Colonic mucosa (tissue), 4 donors: ENCODE measurements at places on chromosomes 5 and 9. TPM values are rescaled to one million over a fixed set of nuclear protein-coding genes. Genes with fewer than 3 reads are reported as not detected.

EPB41L4A gene
- total RNA-seq = 10.1 TPM

ZNF454 gene
- total RNA-seq = 1.4 TPM

DNA sequence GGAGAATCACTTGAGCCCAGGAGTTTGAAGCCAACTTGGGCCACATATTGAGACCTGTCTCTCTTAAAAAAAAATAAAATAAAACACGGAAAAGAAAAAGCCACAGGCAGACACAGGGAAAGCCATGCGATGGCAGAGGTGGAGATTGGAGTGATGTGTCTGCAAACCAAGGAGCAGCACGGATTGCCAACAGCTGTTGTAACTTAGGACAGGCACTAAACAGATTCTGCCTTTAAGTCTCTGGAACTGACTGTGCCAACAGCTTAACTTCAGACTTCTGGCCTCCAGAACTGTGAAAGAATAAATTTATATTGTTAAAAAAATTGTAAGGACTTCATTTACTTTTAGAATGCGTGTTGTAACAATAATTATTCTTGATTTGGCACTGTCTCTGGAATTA lies 318.5 kb upstream of the CHD1 start:
- no peaks in the 10 kb centered on the region for H3K4me1 ChIP-seq
- no peaks in the 10 kb centered on the region for H3K27me3 ChIP-seq
- H3K27ac ChIP-seq = no peak overlapping the region
- H3K36me3 ChIP-seq = no peaks in the 10 kb centered on the region
- no peak overlapping the region for H3K4me3 ChIP-seq

DNA sequence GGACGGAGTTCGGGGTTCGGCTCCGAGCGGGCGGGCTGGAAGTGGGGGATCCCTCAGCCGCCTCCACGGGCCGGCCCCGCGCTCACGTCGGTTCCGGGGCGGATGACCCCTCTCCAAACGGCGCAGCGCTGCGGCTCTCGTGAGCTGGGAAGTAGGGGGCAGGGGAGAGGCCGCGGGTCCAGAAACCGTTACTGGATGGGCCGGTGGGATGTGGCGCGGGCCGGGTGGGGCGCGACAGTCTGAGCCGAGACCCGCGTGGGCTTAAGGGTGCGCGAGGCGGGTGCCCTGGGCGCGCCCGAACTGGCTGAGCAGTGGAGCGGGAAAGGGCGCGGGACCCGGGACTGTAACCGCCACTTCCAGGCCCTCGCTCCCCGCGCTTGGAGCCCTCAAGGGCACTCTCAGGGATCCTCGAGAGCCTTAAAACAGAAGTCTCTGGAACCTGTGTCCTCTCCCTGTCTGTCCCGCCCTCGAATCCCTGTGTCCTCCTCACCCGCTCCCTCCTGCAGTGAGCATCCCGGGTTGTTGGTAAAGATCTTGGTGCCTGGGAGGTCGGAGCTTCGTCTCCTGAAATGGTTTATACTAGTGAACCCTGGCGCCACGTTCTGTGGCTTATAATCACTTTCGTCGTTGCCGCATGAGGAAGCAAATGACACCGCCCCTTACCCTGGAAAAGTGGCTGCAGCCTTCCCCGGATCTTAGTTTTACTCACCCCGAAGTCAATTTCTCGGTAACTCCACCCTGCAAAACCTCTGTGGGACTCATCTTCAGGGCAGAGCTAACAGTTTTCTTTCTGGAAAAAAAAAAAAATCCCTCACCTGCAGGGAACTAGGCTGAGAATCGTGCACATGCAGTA lies 571 bp upstream of the MARCHF11 start:
- H3K27ac ChIP-seq = no peak overlapping the region
- no peak for DNase-seq
- H3K36me3 ChIP-seq = no peaks in the 10 kb centered on the region

- H3K4me1 ChIP-seq = no peaks in the 10 kb centered on the region
- no peak overlapping the region for H3K27ac ChIP-seq
- H3K4me3 ChIP-seq = no peak overlapping the region
- no peak for DNase-seq
- no peaks in the 10 kb centered on the region for H3K27me3 ChIP-seq
Observed at GRCh38 chr5:79535477-79536192, 21.7 kb upstream of the HOMER1 start.

DNA sequence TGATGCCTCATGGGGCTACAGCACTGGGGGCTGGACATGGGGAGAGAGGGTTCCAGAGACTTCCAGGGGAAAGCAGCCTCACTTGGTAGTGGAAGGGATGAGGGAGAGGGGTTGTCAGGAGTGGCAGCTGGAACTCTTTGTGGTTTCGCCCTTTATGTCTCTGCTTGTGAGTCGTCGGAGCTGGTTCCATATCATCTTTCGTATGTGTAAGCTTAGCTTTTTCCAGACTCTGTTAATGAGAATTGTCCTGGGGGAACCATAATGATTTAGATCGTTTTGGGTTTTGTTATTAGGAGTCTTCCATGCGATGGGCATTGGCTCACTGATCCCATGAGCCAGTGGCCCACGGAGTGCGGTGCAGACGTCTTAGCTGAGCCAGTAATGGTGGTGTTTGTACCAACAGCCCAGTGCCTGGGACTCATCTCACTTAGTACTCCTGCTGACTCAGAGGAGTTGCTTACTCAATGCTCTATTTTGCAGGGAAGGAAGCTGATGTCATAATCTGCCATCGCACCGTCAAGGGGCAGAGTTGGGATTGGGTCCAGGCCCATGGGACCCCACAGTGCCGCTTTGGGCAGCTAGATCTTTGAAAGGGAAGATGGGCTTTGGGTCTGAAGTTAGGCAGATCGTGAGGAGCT lies 48.5 kb downstream of the NEK6 start:
- H3K4me3 ChIP-seq = no peak overlapping the region
- DNase-seq = no peak
- no peaks in the 10 kb centered on the region for H3K27me3 ChIP-seq
- H3K4me1 ChIP-seq = no peaks in the 10 kb centered on the region
- no peaks in the 10 kb centered on the region for H3K36me3 ChIP-seq
- H3K27ac ChIP-seq = no peak overlapping the region

DNA sequence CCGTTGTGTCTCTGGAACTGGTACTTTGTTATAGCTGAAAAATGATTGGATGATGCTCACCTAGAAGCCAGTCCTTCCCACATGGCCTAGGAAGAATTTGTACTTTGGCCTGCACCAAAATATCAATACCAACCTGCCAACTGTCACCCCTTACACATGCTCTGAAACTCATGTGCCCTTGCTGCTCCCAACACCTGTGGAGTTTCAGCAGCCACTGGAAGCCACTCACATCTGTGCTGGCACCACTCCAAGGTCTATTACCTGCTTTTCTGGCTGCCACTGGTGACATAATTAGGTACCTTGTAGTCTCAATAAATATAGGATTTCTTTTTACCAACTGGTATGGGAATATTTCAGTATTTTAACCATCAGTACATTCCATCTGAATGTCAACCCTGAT lies 363.6 kb downstream of the SH3GL2 start:
- no peak overlapping the region for H3K27ac ChIP-seq
- DNase-seq = peak; percentile 36
- H3K4me1 ChIP-seq = no peaks in the 10 kb centered on the region
- no peak overlapping the region for H3K4me3 ChIP-seq

DNA sequence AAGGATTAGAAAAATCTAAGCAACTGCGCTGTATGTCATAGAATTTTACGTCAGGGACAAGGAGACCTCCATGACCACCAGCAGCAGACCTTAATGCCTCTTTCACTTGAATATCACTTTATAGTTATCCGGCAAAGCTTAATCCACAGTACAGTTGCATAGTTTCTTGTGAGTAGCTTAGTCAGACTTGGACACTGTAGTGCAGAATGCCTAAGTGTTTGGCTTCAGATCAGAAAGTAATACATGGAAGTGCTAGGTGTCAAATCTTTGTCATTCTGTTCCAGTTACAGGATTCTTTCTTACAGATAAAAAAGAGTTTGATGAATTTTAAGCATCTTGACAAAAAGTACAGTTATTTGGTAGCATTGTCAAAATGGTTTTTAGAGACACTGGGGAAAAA lies 239.9 kb upstream of the PAPPA start:
- H3K36me3 ChIP-seq = no peaks in the 10 kb centered on the region
- H3K27ac ChIP-seq = no peak overlapping the region
- no peaks in the 10 kb centered on the region for H3K27me3 ChIP-seq
- H3K4me1 ChIP-seq = no peaks in the 10 kb centered on the region
- DNase-seq = no peak

DNA sequence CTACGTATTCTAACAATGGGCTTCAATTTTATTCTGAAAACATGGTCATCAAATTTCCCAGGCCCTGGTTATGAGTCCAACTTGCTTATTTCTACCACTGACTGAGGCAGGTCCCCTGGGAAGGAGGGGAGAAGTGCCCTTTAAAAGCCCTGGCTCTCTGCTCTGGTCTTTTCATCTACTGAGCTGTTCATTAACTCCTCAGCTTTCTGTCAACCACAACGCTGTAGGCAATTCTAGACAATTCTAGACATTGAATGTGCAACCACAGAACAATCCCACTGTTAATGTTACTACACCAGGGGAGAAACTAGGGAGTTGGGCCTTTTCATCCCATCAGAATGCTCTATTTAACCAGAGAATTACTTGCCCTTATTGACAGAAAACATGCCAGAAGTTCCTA lies 10.0 kb downstream of the MOCS2 start:
- H3K27ac ChIP-seq = no peak overlapping the region
- DNase-seq = no peak
- H3K4me1 ChIP-seq = no peaks in the 10 kb centered on the region
- no peaks in the 10 kb centered on the region for H3K27me3 ChIP-seq
- H3K36me3 ChIP-seq = no peaks in the 10 kb centered on the region
- H3K4me3 ChIP-seq = no peak overlapping the region

PIP5K1B gene
- total RNA-seq = 74.2 TPM

DNA sequence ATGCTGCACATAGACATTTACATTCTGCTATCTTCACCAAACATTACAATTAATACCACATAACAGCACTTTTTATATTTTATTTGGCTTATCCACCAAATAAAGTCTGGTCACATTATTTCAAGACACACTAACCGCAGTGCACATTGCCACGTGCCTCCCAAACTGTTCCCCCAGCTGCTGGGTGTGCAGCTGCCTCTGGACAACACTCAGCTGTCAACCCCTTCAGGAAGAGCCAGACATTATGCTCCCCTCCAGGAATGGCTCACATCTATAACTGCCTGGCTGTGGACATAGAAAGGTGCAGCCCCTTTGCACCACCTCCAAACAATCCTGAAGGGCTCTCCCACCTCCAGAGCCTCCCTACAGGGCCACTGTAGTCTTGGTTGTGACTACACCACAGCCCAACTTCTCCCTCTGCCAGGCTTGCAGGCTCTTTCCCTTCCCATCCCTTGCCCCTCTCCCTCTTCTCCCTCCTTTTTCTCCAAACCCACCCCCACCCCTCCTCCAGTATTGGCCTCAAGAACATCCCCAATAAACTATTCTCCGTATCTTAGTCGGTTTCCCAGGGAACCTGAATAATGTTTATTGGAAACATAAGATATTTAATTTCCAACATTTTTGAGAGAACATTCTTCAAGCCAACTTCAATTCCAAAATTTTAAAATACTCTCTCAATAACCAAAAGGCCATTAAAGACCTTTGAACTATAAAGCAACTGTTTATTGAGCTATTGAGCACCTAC lies 372.3 kb downstream of the CTNND2 start:
- no peaks in the 10 kb centered on the region for H3K4me1 ChIP-seq
- no peak for DNase-seq
- no peaks in the 10 kb centered on the region for H3K27me3 ChIP-seq
- H3K36me3 ChIP-seq = no peaks in the 10 kb centered on the region

GRCh38 chr9:127330501-127330900 lies 65.9 kb downstream of the GARNL3 start:
- no peak overlapping the region for H3K4me3 ChIP-seq
- H3K36me3 ChIP-seq = no peaks in the 10 kb centered on the region
- H3K27ac ChIP-seq = no peak overlapping the region

NDOR1 gene
- 36.9 TPM for total RNA-seq

SPATA31A3 gene
- not detected for total RNA-seq

DNA sequence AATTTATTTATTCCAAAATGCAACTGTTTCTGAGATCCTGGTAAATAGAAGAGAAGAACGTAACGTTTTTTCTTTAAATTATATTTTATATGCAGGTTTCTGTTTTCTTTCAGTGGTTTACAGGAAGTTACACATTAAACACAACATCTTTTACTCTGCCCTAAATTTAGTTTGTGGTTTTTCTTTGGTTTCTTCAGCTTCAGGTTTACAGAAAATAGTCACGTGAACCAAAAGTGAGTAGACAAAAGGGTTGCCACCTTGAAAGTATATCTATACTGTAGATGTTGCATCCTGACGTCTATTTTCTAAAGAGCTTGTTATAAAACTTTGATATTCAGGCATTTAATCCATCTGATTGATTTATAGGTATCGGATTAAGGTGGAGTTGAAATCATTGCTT lies 1236.6 kb downstream of the MAT2B start:
- no peak overlapping the region for H3K4me3 ChIP-seq
- no peaks in the 10 kb centered on the region for H3K4me1 ChIP-seq
- H3K36me3 ChIP-seq = no peaks in the 10 kb centered on the region

C1QTNF3 gene
- total RNA-seq = 4.6 TPM

- no peak overlapping the region for H3K27ac ChIP-seq
- H3K4me1 ChIP-seq = no peaks in the 10 kb centered on the region
- H3K4me3 ChIP-seq = no peak overlapping the region
Observed at GRCh38 chr5:174454464-174454863, 269.9 kb upstream of the MSX2 start.

DNA sequence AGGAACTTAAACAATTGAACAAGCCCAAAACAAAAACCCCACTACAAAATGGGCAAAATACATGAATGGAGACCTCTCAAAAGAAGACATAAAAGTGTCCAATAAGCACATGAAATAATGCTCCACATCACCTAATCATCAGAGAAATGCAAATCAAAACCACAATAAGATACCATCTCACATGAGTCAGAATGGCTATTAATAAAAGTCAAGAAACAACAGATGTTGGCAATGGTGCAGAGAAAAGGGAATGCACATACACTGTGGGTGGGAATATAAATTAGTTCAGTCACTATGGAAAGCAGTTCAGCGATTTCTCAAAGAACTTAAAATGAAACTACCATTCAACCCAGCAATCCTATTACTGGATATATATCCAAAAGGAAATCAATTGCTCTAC lies 337.4 kb upstream of the GRIA1 start:
- H3K27ac ChIP-seq = no peak overlapping the region
- H3K27me3 ChIP-seq = no peaks in the 10 kb centered on the region
- no peaks in the 10 kb centered on the region for H3K4me1 ChIP-seq
- DNase-seq = no peak
- H3K36me3 ChIP-seq = no peaks in the 10 kb centered on the region
